Upper lobe of right lung (tissue), 1 donor: ENCODE measurements at places on chromosomes 3 and 15. TPM values are rescaled to one million over a fixed set of nuclear protein-coding genes. Genes with fewer than 3 reads are reported as not detected.

The TIMP4 gene
- total RNA-seq: 6.9 TPM

The IGDCC3 gene
- not detected for total RNA-seq

DNA sequence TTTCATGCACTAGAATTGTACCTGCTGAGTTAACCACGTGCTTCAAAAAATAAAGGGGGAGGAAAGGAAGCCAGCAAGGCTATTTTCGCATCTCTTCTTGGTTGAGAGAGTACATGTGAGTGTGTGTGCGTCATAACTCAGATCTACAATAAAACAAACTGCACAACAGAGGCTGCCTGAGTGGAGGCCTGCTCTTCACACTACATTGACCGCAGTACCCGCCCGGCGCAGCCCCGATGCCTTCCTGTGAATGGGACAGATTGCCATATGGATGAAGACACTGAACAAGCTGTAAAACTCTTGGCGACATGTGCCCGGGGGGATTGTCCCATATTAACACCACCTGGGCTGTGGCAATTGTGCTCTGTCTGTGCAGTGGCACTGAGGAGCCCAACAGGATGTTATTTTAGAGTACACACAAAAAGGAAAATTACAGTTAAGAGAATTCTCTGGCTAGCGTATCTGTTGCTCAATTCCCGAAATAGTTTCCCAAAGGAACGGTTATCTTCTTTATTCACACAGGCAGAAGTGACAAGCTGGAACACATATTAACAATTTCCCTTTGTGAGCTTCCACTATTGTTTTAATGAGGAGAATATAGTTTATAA, 551.5 kb downstream of the FOXP1 start:
- DNase-seq: no peak
- peaks cover 49% of the 10 kb centered on the region for H3K4me1 ChIP-seq
- peak overlapping the region; percentile 28 for H3K27ac ChIP-seq

DNA sequence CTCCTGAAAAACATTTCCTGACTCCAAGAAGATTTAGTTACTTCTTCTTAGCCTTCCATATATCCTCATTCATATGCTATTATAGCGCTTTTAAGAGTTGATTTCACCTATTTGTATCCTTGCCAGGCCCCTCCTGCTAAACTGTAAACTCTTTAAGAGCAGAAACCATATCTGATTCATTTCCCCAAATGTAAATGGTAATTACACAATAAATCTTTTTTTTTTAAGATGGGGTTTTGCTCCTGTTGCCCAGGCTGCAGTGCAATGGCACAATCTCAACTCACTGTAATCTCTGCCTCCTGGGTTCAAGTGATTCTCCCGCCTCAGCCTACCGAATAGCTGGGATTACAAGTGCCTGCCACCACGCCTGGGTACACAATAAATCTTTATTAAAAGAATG, 4.5 kb downstream of the DLEC1 start:
- DNase-seq: no peak
- no peaks in the 10 kb centered on the region for H3K27me3 ChIP-seq
- no peak overlapping the region for H3K4me3 ChIP-seq

DNA sequence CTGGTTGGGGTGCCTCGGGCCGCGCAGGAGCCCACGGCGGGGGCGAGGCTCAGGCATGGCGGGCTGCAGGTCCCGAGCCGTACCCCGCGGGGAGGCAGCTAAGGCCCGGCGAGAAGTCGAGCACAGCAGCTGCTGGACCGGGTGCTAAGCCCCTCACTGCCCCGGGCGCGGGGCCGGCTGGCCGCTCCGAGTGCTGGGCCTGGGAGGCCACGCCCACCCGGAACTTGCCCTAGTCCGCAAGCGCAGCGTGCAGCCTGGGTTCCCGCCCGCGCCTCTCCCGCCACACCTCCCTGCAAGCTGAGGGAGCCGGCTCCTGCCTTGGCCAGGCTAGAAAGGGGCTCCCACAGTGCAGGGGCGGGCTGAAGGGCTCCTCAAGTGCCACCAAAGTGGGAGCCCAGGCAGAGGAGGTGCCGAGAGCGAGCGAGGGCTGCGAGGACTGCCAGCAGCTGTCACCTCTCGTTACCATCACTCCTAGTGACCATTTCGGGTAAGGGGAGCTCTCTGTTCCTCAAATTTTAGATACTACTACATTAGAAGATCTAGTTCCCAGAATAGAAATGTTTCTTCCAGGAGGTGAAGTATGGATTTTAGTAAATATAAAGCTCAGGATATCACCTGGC, 417.0 kb upstream of the AGTR1 start:
- DNase-seq: peak; percentile 61
- no peaks in the 10 kb centered on the region for H3K4me1 ChIP-seq
- H3K27me3 ChIP-seq: no peaks in the 10 kb centered on the region
- no peak overlapping the region for H3K4me3 ChIP-seq
- H3K36me3 ChIP-seq: no peaks in the 10 kb centered on the region
- no peak overlapping the region for H3K27ac ChIP-seq

DNA sequence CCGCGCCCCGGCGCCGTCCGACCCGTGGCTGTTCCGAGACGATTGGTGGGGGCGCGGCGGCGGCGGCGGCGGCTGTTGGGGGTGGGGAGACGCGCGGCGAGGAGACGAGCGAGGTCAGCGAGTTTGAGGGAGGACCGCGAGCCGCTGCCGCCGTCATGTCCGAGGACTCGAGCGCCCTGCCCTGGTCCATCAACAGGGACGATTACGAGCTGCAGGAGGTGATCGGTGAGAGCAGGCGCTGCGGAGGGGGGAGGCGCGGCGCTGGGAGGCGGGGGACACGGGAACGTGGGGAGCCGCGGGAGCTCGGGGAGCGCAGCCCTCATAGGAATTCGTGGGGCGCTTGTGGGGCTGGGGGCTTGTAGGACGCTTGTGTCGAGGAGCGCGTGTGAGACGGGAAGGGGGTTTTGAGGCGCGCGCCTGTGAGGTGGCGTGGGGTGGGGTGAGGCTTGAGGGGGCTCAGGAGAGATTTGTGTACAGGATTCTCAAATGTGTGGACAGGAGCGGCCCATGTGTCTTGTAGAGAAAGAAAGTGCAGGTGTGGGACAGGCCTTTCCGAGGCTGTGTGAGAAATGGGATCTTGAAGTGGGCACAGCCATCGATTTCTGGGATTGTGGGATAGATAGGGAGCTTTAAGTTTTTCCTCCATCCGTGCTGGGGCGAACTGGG, 518 bp downstream of the OXSR1 start:
- peak overlapping the region; percentile 99 for H3K27ac ChIP-seq
- H3K4me3 ChIP-seq: peak overlapping the region; percentile 91
- peaks cover 15% of the 10 kb centered on the region for H3K4me1 ChIP-seq
- no peak for DNase-seq

DNA sequence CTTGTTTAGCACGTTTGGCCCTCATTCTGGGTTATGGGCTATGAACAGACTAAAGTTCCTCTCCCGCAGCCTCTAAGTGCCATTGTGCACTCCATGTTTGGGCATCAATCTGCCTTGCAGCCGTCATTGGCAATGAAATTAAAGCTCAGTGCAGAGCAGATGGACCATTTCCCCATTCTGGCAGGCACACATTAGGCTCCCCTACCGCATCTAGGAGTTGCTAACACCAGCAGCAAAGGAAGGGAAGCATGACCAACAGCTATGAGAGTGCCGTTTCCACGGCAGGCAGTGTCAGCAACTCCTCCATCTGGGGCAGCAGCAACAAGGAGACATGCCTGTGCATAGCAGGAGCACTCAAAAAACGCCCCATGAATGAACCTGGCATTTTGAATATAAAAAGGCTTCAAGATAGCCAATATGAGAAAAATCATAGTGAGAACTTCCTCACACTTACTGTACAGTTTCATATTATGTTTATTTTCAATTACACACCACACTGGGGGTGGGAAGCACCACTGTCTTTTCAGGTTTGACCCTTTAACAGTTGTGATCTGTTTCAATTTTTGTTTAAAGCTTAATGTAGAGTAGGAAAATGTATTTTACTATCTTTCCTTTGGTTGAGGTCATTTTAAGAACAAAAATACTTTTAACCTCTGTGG, 218.7 kb downstream of the KCNMB2 start:
- H3K4me1 ChIP-seq: no peaks in the 10 kb centered on the region
- no peaks in the 10 kb centered on the region for H3K27me3 ChIP-seq
- no peak for DNase-seq
- no peak overlapping the region for H3K4me3 ChIP-seq
- H3K27ac ChIP-seq: no peak overlapping the region

DNA sequence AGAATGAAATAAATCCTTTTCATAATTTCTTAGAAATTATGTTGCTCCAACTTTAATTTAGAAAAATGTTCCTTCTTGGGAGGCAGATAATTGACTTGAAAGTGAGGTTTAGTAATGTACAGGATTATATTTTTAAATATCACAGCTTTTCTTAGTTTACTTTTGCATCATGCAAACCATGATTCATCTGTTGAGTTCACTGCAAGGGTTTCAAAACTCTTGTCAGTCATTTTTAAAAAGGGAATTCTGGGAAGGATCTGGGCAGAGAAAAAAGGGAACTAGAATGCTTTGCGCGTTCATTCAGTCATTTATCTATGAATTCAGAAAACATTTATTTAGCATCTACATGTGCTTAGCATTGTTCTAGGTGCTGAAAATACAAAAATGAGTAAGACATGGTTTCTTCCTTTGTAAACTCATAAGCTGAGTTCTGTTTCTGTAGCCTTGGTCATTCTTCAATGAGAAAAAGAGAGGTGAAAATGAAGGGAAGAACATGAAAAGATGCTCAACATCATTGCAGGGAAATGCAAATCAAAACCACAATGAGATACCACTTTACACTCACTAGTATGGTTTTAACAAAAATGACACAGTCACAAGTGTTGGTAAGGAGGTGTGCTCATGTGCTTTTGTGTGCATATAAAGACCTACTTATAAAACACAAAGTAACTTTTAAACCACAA, 209.1 kb downstream of the NR1D2 start:
- H3K36me3 ChIP-seq: no peaks in the 10 kb centered on the region
- no peak overlapping the region for H3K4me3 ChIP-seq
- no peaks in the 10 kb centered on the region for H3K4me1 ChIP-seq
- H3K27me3 ChIP-seq: no peaks in the 10 kb centered on the region
- DNase-seq: no peak

GRCh38 chr3:65788461-65788860, 250.3 kb downstream of the MAGI1 start:
- no peak for DNase-seq
- no peak overlapping the region for H3K4me3 ChIP-seq
- H3K4me1 ChIP-seq: peaks cover 14% of the 10 kb centered on the region
- H3K36me3 ChIP-seq: no peaks in the 10 kb centered on the region

- H3K27ac ChIP-seq: no peak overlapping the region
- H3K27me3 ChIP-seq: no peaks in the 10 kb centered on the region
- H3K4me1 ChIP-seq: no peaks in the 10 kb centered on the region
- no peaks in the 10 kb centered on the region for H3K36me3 ChIP-seq
- DNase-seq: no peak
These were observed 79.6 kb downstream of the CRYGS start for GRCh38 chr3:186464424-186465093.

The COL6A5 gene
- 6.3 TPM for total RNA-seq

The TTLL13 gene
- total RNA-seq: not detected

DNA sequence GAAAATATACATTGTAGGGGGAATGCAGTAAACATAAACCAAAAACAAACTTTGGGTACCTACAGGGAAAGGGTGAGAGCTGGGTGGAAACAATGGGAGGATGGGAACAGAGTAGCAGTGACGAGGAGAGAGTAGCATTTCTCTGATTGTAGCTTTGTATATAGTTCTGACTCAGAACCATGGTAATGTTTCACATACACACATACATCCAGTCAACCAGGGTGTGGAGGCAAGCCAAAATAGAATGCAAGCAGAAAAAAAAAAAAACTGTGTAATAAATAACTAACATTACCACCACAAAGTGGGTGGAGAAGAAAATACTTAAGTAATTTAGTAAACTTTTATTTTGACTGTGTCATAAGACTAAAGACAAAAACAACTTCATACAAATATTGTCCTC, 27.2 kb downstream of the BCL2A1 start:
- no peak overlapping the region for H3K27ac ChIP-seq
- no peak overlapping the region for H3K4me3 ChIP-seq
- no peaks in the 10 kb centered on the region for H3K27me3 ChIP-seq
- H3K4me1 ChIP-seq: no peaks in the 10 kb centered on the region
- H3K36me3 ChIP-seq: no peaks in the 10 kb centered on the region

- DNase-seq: no peak
- no peak overlapping the region for H3K27ac ChIP-seq
- no peaks in the 10 kb centered on the region for H3K36me3 ChIP-seq
- no peaks in the 10 kb centered on the region for H3K27me3 ChIP-seq
- H3K4me3 ChIP-seq: no peak overlapping the region
- no peaks in the 10 kb centered on the region for H3K4me1 ChIP-seq
These were observed 247.8 kb downstream of the RPLP1 start for GRCh38 chr15:69700380-69700779.

DNA sequence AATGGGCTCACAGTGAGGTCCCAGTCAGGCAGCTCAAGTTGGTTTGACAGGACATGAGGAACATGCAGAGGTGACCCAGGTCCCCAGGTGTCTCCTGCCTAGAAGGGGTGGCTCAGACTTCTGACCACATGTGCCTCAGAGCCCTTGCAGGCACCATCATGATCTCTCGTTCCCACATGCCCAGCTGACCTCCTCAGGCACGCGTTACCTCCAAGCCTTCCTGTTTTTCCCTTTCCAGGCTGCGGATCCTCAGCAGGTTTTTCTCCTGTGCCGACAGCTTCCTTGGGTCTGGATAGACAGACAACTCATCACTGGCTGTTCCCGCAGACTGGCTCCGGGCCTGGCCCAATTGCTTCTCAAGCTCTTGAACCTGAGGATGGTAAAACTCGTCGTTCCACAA, 30.4 kb downstream of the CCDC13 start:
- H3K36me3 ChIP-seq: no peaks in the 10 kb centered on the region
- H3K4me3 ChIP-seq: no peak overlapping the region
- no peak for DNase-seq
- peaks cover 14% of the 10 kb centered on the region for H3K4me1 ChIP-seq

- H3K36me3 ChIP-seq: no peaks in the 10 kb centered on the region
- H3K27me3 ChIP-seq: no peaks in the 10 kb centered on the region
These were observed 1001.0 kb downstream of the FHIT start for GRCh38 chr3:60250206-60250605.

GRCh38 chr15:25596644-25597562, 158.1 kb upstream of the UBE3A start:
- H3K36me3 ChIP-seq: no peaks in the 10 kb centered on the region
- DNase-seq: no peak
- H3K4me3 ChIP-seq: no peak overlapping the region
- H3K27ac ChIP-seq: no peak overlapping the region
- no peaks in the 10 kb centered on the region for H3K4me1 ChIP-seq

The FOXL2 gene
- total RNA-seq: not detected

The SLC6A20 gene
- total RNA-seq: 22.7 TPM

GRCh38 chr15:33722005-33722672, 246.2 kb upstream of the CHRM5 start:
- H3K36me3 ChIP-seq: no peaks in the 10 kb centered on the region
- no peaks in the 10 kb centered on the region for H3K4me1 ChIP-seq
- H3K27ac ChIP-seq: no peak overlapping the region
- H3K4me3 ChIP-seq: no peak overlapping the region

- no peaks in the 10 kb centered on the region for H3K27me3 ChIP-seq
- no peak overlapping the region for H3K4me3 ChIP-seq
- H3K36me3 ChIP-seq: no peaks in the 10 kb centered on the region
- DNase-seq: no peak
- H3K27ac ChIP-seq: no peak overlapping the region
These were observed 183.8 kb upstream of the KCNMB2 start for GRCh38 chr3:178352326-178353005.

The CCDC33 gene
- total RNA-seq: not detected

GRCh38 chr3:186849374-186849975, 7.0 kb downstream of the ADIPOQ start:
- no peak overlapping the region for H3K4me3 ChIP-seq
- no peaks in the 10 kb centered on the region for H3K4me1 ChIP-seq
- H3K27ac ChIP-seq: no peak overlapping the region
- no peak for DNase-seq

The CHDH gene
- total RNA-seq: 10.9 TPM

The PRICKLE2 gene
- 37.2 TPM for total RNA-seq
